ENCODE measurements at places on chromosomes 12 and 14.

DNA sequence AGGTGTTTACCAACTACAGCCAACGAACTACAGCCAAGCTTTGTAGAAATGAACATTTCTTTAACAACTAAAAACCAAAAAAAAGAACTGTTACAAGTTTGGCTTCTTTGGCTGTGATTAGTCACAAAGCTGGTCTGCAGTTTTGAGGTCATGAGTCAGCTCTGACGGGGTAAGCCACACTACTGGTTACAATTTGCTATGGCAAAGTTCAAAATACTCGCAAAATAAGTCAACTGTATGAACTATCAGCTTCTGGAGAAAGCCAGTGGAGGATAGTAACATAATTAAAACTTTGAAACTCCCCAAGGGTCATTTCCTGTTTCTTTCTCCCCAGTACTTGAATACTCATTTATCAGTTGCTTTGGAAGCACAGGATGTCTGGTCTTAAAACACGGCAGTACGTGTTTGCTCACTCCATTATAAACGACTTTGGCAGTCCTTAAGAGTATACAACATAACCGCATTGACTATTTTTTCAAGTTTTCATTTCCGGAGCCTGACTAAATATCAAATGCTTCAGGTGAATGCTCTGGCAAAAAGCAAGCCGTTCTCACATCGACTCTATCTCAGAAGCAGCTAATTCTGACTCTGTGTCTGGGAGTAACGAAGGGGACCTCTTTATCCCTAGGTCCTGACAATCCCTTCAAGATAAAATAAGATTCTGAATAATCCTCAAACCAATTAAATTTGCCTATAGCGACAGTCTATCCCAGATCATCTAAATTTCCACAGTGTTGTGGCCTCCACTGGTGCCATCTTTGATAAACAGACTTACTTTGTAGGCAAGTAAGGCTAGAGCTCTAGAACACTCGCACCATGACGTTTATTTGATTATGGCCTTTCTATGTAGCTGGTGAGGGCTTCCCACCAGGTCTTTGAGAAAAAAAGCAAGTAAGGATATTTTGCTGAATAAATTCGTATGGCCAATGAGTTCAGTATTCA, 10.6 kb downstream of the PHLDA1 start:
- no peak for DNase-seq

DNA sequence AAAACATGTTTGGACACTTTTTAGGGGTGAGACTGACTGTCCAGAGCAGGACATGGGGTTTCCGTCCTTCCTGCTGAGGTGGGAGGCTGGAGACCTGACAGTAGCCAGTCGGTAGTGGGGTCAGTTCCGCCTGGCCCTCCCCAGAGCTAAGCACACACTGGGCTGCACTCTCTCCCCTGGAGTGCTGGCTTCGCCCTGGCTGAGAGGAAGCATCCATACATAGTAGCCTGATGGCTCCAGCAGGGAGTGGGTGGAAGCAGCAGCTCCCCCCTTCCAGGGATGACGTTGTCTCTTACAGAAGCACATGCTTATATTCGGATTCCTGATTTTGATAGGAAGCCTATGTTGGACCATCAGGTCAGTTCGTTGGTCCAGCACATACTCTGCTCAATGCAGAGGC, 40.4 kb downstream of the SFSWAP start:
- no peak for DNase-seq

- DNase-seq = no peak
Measured at GRCh38 chr12:62162214-62162613, 98.0 kb upstream of the USP15 start.

DNA sequence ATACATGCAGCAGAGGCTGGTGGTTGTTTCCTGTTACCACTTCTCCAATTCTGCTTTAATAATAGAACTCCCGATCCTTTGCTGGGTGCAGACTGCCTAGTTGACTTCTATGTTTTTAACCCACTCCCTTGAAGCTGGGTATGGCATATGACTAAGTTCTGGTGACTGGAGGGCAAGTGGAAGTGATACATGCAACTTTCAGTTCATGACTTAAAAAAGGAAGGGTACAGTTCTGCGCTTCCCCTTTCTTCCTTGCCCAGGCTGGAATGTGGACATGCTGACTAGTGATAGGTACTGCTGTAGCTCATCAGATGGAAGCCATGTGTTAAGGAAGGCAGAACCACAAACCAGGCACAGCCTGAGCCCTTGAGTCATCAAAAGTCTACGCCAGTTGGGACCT, 2.4 kb upstream of the A2M start:
- DNase-seq = no peak

GRCh38 chr12:14416658-14417057, 51.2 kb downstream of the ATF7IP start:
- DNase-seq = no peak

All from Panc1 (cell line).